ENCODE measurements at places on chromosomes 2 and 18.

- no peak for DNase-seq
These were observed at the start of gene ZNF521 for GRCh38 chr18:25351777-25352628. ZNF521 (minus strand) TSS chr18:25352166; CDS start chr18:25350946, 1,220 bp downstream.

DNA sequence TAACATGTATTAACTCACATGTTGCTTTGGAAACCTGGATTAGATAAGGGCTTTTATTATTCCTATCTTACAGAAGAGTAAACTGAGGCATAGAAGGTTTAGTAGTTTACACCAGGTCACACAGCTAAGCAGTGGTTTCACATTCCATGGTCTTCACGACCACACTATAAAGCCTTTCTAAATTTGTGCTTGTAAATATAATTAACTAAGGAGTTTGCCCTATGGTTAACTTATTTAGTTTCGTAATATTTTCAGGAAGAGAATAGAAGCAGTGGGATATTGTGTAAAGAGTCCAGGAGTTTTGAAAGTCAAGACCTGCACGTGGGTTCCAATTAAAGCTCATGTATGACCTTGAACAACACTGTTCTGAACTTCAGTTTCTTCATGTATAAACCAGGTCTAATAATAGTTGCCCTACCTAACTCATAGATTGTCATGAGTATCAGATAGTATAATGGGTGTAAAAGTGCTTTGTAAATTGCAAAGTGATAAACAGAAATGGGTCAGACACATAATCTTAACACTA, 19.5 kb upstream of the SOS1 start:
- DNase-seq: no peak

DNA sequence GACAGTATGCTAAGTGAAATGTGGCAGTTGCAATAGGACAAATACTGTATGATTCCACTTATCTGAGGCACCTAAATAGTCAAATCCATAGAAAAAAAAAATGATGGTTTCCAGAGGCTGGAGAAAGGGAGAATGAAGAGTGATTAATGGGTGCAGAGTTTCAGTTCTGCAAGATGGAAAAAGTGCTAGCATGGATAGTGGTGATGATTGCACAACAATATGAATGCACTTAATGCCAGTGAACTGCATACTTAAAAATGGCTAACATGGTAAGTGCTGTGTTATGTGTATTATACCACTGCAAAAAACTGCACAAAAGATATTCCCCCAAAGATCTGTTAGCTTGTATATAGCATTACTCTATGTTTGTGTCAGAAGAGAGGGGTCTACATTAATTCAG, 185.4 kb downstream of the INHBB start:
- no peak for DNase-seq

- DNase-seq: no peak
These were observed 48.1 kb downstream of the EMILIN2 start for GRCh38 chr18:2894841-2895370.

DNA sequence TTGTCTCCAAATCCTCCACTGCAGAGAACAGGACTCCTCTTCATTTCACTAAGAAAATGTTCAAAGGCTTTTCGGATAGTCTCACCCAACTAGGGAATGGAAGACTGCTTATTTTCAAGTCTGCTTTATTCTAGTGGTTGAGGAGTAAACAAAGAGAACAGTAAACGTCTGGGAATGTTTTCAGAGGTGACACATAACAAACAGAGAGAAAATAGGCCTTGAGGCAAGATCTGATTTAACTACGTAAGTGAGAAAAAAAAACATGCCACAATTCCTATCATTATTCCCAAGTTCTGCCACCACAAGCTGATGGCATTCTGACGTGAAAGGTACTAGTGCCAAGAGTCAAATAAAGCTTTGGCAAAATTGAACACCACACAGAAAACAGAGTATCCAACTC, 16.7 kb upstream of the WIPF1 start:
- DNase-seq: peak; percentile 85

- DNase-seq: no peak
These were observed 228.9 kb upstream of the FOSL2 start for GRCh38 chr2:28163627-28164279.

- no peak for DNase-seq
These were observed 678.3 kb upstream of the ID2 start for GRCh38 chr2:8003462-8004075.

DNA sequence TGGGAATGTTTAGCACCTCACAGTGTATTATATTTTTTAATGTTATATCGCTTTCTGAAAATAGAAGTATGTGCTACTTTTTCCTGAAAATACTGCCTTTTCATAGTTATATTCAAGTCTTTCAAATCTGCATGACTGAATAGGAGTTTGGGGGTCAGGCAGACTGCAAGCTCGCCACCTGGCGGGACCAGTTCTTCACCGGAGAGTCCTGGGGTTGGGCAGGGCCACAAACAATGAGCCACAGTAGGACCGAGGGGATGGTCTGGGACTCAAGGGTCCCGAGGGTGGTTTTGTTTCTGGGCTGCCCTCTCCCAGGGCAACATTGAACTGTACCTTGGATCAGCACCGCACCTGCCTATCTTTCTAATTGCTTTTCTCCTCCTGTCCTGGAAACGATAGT, 70.6 kb downstream of the VWA3B start:
- DNase-seq: peak; percentile 12

DNA sequence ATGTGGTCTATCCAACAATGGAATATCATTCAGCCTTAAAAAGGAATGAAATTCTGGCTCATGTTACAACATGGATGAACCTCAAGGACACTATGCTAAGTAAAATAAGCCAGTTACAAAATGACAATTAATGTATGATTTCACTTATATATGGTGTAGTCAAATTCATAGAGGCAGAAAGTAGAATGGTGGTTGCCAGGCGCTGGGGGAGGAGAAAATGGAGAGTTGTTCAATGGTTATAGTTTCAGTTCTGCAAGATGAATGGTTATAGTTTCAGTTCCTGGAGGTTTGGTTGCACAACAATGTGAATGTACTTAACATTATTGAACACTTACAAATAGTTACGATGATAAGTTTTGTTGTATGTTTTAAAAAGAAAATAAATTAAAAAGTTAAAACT, 79.2 kb upstream of the IL1R2 start:
- DNase-seq: no peak

DNA sequence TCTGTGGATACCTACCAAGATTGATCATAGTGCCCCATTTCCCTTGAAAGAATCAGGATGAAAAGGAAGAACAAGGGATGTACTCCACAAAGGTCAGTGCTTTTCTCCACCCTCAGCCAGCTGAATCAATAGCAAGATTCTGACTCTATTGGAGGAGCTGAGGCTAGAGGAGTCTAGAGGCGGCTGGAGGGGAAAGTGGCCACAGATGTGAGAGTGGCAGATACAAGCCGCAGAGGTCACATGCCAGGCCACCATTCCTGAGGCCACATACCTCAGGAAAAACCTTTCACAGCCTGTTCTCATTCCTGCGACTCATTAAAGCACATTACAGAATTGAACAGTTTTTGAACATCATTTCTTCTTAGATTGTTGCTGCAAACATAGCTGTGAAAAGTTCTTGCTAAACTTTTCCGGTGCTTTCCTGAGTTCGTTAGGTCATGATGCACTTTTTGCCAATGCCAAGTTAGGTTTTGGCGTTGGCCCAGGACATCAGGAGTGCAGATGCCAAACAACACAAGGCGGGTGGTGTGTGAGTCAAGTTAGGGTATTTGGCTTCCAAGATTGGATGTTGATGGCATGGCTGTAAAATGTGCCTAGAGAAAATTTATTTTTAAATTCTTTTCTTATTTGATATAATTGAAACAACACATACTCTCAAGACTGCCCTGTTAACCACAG, 160.7 kb upstream of the SP5 start:
- no peak for DNase-seq

- DNase-seq: no peak
These were observed 60.6 kb downstream of the SCG2 start for GRCh38 chr2:223541546-223541945.

DNA sequence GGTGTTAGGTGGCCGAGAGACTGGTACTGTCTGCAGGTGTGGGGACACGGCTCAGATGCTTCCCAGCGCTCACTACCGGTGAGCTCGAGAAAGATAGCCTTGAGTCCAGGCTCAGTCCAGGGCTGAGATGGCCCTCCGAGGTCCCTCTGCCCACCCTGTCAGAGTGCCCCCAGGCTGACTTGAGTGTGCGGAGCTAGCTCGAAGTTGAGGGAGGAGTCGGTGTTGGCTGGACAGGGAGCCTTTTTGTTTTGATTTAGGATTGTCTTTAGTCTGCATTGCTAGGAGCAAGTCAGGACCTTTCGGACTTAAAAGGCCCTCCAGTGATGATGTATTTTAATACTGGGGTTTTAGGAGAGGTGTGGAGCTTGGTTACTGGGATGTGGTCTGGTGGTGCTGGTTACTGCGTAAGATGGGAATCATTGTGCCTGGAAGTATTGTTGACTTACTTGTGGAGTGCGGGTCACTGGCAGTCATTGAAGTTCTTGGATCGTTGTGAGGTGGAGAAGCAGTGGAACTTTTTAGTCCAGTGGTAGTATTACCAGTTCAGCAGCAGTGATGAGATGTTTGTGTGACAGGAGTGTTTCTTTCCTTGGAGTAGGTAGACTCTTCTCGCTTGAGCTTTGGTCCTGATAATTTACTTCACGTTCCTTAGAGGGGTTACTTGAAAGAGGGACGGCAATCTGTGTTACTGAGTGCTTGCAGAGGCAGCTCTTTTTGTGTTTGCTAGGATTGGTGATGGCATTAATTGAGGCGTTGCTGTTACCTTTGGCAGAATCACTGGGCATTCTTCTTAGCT, 633 bp downstream of the KIAA1328 start:
- DNase-seq: no peak

Measured in PC-9 (cell line).